ENCODE measurements at places on chromosomes 7 and 10.

- DNase-seq, result no peak
Measured at GRCh38 chr10:48478469-48478868, 126.4 kb downstream of the ARHGAP22 start.

- DNase-seq, result no peak
Measured at GRCh38 chr10:31958856-31959255, 30.2 kb upstream of the ARHGAP12 start.

DNA sequence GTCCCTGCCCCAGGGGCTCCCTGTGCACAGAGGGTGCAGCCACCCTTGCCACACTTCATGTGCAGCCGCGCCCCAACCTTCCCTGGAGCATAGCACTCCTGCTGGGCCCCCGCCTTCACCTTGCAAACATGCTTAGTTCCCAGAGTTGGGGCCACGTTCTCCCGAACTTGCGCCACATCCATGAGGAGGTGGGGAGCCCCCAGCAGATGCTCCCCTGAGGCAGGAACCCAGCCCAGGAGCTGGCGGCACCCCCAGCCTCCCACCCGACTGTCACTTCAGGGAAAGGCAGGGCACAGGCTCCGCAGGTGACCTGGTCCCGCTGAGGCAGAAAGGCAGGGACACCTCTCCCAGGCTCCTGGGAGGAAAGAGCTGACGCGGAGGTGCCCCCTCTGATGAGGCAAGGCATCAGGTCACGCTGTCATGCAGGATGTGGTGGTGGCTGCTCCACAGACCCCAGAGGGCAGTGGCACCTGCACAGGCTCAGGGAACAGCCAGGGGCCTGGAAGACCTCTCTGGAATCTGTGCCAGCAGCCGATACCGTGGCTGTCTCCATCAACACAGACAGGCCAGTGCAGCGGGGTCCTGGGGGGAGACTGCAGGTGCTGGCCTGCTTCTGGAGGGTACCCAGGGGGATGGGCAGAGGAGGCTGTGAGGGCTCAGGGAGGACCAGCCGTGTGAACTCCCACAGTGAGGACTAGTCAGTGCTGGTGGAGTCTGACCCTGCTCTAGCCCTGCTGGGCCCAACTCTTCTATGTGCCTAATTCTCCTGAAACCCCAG is 221.3 kb downstream of the MAD1L1 start:
- DNase-seq, result no peak

DNA sequence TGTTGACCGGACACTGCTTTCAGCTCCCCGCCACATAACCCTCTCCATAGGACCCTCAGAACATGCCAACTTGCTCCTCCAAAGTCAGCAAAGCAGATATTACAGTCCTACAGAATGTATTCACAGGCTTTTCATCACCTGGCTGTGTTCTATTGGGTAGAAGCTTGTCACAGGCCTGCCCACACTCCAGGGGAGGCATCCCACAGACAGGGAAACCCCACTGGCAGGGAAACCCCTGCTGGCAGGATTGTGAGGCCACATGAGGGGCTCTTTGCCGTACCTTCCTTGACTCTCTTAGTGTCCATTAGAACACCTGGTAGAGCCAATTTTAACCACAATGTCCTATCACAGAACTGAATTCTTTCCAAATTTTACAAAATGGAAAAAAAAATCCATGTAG is 344.2 kb upstream of the MGMT start:
- DNase-seq, result no peak

DNA sequence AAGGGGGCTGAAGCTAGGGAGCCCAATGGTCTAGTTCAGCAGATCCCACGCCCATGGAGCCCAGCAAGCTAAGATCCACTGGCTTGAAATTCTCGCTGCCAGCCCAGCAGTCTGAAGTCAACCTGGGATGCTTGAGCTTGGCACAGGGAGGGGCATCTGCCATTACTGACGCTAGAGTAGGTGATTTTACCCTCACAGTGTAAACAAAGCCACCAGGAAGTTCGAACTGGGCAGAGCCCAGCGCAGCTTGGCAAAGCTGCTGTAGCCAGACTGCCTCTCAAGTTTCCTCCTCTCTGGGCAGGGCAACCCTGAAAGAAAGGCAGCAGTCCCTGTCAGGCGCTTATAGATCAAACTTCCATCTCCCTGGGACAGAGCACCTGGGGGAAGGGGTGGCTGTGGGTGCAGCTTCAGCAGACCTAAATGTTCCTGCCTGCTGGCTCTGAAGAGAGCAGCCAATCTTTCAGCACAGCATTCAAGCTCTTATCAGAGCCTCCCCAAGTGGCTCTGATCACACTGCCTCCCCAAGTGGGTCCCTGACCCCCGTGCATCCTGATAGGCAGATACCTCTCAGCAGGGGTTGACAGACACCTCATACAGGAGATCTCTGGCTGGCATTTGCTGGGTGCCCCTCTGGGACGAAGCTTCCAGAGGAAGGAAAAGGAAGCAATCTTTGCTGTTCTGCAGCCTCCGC is 167.8 kb downstream of the CCDC71L start:
- DNase-seq, result no peak

DNA sequence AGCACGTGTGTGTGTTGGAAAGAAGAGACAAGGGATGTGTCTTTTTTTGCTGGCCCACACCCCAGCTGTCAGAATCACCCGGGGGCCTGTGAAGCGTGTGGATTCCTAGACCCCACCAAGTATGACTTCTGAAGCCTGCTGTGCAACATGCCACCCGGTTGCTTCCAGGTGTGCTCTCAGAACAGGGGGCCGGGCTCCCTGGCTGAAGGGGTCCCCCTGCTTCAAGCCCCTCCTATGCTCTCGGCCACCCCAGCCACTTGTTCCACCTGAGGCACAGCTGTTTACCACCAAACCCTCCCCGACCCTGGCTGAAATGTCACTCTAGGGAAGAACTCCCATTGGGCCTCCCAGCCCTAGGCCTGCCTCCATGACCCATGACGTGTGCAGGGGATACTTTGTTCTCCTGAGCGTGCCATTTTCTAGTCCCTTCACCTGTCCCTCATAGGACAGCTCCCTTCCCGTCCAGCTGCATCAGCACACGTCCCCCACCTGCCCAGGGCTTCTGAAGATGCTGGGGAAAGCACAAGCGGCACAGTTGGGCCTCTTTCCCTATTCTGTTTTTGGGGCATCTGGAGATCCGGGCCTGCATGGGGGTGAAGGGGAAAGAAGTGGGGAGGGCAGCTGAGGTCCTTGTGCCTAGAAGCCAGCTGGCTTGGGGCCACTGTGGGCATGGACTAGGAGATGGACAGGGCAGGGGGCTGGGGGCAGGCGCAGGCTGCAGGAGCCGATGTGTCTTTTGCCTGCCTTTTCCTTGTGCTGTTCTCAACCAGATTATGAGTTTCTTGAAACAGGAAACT is 33.3 kb downstream of the CRHR2 start:
- no peak for DNase-seq

- DNase-seq, result no peak
Measured at GRCh38 chr7:69967689-69968450, 369.6 kb downstream of the AUTS2 start.

- DNase-seq, result peak; percentile 38
Measured at GRCh38 chr7:100632951-100633717, 8.2 kb downstream of the TFR2 start.

GRCh38 chr7:143327903-143328302 is 12.0 kb downstream of the CLCN1 start:
- DNase-seq, result no peak

Measured in activated T-cell treated with anti-CD3 and anti-CD28 coated beads for 1 hour (primary cell).